Stromal cell of bone marrow (primary cell): ENCODE measurements at places on chromosomes 4 and X.

- no peak for DNase-seq
Measured at GRCh38 chrX:150364347-150365050, 1.4 kb downstream of the MAMLD1 start.

DNA sequence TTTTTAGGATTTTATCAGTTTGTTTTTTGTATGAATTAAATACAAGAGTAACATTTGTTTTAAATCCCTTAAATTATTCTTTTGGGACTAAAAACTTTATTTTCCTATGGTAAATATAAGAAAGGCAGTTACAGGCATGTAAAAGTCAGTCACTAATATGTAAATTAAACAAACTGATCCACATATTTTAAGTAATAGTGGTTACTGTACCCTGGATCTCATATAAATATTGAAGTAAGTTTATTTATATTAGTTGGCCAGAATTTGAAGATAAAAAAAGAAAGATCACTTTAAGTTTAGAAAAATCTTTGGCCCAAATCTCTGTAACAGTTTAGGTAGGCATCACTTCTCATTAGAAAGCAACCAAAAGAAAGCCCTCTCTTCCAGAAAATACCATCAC, 45.8 kb downstream of the LDB2 start:
- DNase-seq, result no peak

DNA sequence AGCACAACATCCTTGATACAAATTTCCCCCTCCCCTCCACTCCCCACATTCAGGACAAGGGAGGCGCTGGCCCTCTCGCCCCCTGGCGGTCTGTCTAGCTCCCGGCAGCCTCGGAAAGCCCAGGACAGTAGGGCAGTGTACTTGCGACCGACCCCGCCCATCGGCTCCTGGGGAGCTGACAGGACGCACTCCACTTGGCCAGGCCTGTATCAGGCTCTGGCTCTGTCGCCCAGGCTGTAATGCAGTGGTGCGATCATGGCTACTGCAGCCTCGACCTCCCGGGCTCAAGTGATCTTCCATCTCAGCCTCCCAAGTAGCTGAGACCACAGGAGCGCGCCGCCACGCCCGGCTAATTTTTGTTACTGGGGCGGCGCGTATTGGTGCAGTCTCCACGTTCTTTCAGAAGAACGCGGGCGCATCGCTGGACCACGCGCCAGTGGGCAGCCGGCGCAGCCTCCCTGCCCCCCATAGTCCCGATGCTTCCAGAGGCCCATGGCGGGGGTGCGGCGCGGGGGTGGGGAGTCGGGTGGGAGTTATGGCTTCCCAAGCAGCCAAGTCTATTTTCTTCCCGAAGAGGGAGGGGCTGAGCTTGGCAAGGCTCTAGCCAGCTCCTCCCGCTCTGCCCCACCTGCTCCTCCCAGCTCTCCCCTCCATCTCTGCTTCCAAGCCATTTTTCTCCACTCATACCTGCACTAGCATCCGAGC, 7.8 kb upstream of the AKAP14 start:
- DNase-seq, result no peak

DNA sequence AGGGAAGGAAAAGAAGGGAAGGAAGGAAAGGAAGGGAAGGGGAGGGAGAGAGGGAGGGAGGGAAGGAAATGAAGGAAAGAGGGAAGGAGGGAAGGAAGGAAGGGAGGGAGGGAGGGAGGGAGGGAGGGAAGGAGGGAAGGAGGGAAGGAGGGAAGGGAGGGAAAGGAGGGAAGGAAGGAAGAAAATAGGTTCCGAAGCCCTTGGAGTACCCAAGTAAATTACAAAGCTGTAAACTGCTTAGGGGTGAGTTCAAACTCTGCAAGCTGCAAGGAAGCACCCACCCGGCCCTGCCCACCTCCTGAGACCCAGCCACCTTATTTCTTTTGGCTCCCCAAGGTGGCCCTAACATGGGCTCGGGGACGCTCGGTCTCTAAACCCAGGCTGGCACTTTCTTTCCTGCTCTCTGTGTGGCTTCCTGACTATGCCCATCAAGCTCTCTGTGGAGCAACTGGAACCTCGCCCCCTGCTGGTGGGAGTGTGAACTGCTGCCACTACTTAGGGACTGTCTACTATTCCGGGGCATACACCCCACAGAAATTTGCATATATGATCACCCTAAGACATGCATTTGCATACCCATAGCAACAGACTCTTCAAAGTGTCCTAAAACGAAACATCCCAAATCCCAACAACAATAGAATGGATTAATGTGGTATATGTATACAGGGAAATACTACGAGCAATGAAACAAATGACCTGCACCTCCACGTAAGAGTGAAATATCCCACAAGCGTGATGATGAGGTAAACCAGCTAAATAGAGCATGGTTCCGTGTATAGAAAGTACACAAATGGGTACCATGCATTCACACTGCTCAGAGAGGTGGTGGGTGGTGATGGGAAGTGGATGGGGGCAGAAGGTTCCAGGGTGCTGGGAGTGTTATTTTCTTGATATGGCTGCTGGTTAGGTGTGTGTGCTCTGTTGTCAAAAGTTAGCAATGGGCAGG, 151.7 kb upstream of the TBL1X start:
- DNase-seq, result no peak

DNA sequence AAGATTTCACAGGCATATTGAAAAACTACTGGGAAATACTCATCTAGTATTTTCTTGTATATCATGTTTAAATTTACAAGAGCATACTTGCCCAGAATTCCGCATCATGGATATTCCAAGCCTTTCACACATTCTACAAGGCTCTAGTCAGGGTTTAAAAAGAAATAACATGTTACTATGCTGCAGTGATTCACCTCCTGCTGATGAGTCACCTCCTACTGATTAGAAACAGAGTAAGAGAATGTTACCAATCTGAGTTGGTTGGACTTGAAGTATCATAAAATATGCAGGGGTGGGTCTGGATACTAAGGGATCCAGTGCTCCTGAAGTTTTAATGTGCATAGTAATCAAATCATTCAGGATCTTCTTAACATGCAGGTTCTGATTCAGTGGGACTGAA, 192.0 kb upstream of the ANK2 start:
- DNase-seq, result peak; percentile 84

DNA sequence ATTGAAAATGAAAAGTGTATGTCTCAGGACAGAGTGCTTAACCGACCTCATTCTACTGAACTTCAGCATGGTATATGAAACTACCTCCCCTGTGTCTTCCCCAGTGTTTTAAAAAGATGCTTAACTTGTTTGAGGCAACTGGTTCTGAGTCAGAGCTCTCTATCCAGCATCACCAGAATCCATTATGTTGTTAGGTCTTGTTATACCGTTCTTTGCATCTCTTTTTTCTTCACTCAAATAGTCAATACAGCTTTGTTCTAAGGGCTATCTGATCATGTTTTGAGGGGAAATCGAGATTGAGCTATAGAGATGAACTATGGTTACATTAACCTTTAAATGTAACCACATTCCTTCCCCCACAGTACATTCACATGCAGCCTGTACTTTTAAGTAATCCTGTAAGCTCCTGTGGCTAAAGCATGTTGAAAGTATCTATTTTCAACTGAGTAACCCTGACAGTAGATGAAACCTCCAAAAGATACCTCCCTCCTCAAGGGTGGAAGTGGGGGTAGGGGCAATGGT, 514.4 kb downstream of the RPA4 start:
- no peak for DNase-seq
